ENCODE measurements at places on chromosomes 16 and 17.

- DNase-seq, result no peak
These were observed 57.0 kb downstream of the CES1 start for GRCh38 chr16:55775857-55776256.

DNA sequence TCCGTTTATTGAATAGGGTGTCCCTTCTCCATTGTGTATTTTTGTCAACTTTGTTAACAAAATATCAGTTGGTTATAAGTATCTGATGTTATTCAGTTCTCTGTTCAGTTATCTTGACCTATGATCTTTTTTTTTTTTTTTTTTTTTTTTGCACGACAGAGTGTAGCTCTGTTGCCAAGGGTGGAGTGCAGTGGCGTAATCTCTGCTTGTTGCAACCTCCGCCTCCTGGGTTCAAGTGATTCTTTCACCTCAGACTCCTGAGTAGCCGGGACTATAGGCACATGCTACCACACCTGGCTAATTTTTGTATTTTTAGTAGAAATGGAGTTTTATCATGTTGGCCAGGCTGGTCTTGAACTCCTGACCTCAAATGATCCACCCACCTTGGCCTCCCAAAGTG is 215.8 kb downstream of the BCAS3 start:
- no peak for DNase-seq

DNA sequence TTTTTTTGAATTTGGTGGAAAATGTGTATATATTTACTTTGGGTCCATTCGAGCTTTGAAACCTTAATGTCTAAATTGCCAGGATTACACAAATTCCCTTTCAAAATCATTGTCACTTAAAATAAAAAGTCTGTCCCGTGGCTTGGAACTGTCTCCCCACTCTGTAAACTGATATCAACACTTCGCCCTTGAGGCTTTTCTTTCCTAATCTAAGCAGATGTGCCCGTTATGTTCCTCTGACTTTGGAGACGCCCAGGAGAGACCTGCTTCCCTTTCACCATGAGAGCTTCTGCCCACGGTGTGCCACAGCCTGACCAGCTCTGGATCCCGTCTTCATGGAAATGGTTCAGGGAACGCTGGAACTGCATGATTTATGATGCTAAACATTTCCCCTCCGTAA is 151.3 kb downstream of the C16orf95 start:
- DNase-seq, result no peak

- no peak for DNase-seq
These were observed 4.5 kb upstream of the ASIC2 start for GRCh38 chr17:33297643-33298042.

GRCh38 chr17:35944151-35944550 is 638 bp upstream of the LYZL6 start:
- DNase-seq, result no peak

DNA sequence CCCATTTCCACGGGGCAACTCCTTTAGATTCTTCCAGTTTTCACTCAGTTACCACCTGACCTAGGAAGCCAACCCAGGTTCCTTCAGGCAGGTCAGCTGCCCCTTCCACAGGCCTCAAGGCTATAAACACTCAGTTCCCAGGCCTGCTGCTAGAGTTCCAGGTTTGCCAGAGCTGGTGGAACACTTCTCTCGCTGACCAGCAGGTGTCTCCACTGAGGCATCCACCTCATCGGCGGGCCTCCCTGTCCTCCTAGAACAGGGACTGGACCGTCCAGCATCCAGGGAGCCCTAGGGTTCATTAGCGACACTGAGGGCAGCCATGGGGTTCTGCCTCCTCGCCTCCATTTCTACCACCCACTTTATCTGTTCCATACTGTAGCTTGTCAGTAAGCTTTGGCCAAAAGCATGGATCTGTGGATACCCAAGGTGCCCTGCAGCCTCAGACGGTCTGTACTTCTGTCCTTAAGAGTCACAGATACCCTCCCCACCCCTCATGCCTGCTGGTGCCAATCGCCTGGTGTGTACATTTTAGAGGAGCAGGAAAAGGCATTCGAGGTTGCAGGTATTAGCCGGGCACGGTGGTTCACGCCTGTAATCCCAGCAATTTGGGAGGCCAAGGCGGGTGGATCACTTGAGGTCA is 29.0 kb downstream of the PIMREG start:
- peak; percentile 66 for DNase-seq

- DNase-seq, result no peak
These were observed 62.9 kb upstream of the AMZ2 start for GRCh38 chr17:68184816-68185436.

GRCh38 chr17:46783031-46783593 is 35.4 kb downstream of the WNT3 start:
- no peak for DNase-seq

- DNase-seq, result no peak
These were observed 204.8 kb downstream of the GRIN2A start for GRCh38 chr16:9977333-9977897.

GRCh38 chr16:47577029-47577428 is 115.9 kb downstream of the PHKB start:
- DNase-seq, result no peak

DNA sequence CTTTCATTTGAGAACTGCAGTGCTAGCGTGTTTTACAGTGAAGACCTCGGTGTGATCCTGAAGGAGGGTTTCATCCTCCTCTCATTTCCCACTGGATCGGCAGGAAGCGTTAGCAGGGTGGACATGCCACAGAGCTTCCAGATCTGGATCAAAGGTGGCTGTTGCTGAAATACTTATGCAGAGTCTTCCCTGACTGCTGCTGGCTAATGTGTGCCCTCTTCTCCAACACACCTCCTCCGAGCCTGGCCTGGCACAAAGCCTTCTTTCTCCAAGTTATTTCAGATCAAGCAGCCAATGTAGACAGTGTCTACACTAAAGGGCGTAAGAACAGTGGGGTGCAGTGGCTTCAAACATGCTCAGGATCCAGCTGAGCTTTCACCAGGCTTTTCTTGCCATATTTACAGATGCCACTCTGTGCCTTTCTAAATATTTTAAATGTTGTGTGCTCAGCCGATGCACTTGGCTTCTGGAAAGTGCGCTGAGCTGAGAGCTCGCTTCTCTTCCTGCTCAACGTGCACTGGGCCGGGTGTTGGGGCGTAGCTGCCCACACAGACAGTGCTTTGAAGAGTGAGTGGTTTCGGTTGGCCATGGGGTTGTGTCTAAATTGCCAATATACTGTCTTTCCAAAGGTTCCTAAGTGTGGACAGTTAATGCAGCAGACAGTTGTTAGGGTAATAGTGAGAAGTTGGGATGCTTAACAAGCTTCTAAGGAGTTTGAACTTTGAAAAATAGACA is 2.1 kb downstream of the ZNF750 start:
- no peak for DNase-seq

- DNase-seq, result peak; percentile 51
These were observed 11.8 kb downstream of the HID1 start for GRCh38 chr17:74960570-74961342.

DNA sequence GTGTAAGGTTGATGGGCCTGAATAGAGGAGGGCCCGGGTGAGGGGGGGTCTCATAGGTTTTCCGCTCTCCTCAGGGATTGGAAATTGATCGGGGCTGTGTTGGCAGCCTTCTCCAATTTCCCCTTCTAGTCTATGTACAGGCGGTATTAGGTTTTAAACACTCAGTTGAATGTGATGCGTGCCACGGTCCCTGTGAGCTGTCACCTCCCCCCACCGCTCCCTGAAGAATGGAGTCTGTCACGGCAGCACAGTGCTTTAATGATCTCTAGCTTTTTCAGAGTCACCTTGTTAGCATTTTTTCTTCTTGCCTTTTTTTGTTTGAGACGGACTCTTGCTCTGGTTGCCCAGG is 800 bp downstream of the COX4I1 start:
- peak; percentile 7 for DNase-seq

GRCh38 chr17:17457680-17458079 is 19.1 kb upstream of the MED9 start:
- no peak for DNase-seq

- no peak for DNase-seq
These were observed 69.7 kb upstream of the FA2H start for GRCh38 chr16:74844041-74844980.

GRCh38 chr17:82645516-82645915 is 2.7 kb downstream of the WDR45B start:
- no peak for DNase-seq

- DNase-seq, result no peak
These were observed 21.5 kb downstream of the SLC7A6OS start for GRCh38 chr16:68289202-68289601.

- peak; percentile 66 for DNase-seq
These were observed 16.6 kb downstream of the COPRS start for GRCh38 chr17:31842195-31843069.

Data from hematopoietic multipotent progenitor cell treated with erythropoietin and hydrocortisone succinate and interleukin-3 and kit ligand, for 15 days (in vitro differentiated cells).